ENCODE measurements at places on chromosomes 7 and 10.

DNA sequence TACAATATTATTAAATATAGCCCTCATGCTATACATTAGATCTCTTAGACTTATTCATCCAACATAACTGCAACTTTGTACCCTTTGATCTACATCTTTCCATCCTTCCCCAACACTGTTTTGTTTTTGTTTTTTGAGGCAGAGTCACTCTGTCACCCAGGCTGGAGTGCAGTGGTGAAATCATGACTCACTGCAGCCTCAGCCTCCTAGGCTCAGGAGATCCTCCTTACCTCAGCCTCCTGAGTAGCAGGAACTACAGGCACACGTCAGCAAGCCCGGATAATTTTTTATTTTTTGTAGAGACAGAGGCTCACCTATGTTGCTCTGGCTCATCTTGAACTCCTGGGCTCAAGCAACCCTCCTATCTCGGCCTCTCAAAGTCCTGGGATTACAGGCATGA lies 53.3 kb downstream of the NT5C2 start:
- no peak for DNase-seq

- DNase-seq = no peak
Measured at GRCh38 chr7:129975309-129975708, 22.5 kb upstream of the UBE2H start.

GRCh38 chr10:112949143-112949823 lies 764 bp upstream of the TCF7L2 start:
- DNase-seq = no peak

DNA sequence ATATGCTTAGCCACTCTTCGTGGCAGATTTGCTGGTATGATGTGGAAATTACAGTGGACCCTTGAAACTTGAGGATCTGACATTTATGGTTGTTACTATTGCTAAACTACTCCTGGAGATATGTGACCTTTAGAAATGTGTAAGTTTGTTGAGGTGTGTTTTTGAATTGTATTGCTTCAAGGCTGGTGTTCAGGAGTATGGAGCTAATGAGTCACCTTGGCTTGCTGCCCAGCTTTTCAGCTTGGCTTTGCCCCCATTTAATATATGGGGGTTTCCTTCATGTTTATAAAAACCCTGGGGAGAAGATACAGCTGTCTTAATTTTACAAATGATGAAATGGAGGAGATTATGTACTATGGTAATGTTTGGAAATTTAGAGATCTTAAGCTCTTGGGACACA lies 11.6 kb downstream of the HBP1 start:
- peak; percentile 33 for DNase-seq

- DNase-seq = no peak
Measured at GRCh38 chr7:47653550-47654411, 71.9 kb upstream of the TNS3 start.

DNA sequence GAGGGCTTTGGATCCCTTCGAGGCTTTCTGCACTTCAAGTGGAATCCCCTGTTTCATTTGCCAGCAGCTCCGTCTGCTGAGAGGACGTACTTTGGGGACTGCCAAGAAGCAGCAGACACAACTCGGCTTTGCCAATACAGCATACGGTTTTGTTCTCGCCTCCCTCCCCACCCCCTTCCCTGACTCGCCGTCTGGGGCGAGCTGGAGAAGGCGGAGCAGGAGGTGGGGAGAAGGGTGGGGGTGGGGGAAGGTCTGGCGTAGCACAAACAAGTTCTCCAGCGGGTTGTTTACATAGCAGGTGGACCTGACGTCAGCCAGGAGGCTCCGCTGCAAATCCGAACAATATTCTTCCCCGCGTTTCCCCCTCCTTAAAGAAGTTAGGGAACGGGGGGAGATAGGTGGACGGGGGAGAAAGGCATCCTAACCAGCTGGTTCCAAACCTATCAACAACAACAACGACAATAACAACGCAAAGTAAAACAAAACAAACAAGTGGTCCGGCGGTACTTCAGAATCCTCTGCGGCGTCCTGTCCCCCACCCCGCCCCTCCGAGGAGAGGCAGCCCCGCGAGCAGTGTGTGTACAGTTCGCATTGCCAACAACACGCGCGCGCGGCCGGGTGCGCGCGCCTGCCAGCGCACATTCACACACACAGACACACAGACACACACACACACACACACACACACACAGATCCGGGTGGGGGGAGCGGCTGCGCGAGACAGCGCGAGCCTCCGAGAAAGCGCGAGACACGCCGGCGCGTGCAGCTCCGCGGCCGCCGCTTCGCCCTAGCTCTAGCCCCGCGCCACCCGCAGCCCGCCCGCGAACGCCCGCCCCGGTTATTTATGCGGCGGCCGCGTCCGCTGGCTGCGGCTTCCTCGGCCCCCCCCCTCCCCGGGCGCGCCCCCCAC lies 167.0 kb upstream of the PPP1R3A start:
- peak; percentile 81 for DNase-seq

Measured in D341Med (cell line).